ENCODE measurements at places on chromosomes 13 and 19.

- peak; percentile 77 for DNase-seq
These were observed 9.1 kb downstream of the MAST1 start for GRCh38 chr19:12847159-12848139.

DNA sequence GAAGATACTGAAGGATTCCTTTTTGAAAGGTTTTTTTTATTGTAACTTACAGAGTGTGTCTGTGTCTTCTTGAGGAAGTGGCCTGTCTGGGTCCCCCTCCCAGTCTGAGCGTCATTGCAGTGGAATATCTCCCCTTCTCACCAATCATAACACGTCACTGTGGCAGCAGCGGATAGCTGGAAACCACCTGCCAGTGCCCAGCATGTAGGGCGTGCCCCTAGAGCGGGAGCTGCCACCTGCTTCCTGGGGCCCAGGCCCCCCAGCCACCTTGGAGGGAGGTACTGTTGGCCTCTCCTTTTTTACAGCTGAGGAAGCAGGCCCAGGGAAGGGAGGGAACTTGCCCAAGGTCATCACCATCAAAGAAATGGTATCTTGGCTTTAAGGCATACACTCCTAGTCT is 4.6 kb upstream of the DNM2 start:
- no peak for DNase-seq

DNA sequence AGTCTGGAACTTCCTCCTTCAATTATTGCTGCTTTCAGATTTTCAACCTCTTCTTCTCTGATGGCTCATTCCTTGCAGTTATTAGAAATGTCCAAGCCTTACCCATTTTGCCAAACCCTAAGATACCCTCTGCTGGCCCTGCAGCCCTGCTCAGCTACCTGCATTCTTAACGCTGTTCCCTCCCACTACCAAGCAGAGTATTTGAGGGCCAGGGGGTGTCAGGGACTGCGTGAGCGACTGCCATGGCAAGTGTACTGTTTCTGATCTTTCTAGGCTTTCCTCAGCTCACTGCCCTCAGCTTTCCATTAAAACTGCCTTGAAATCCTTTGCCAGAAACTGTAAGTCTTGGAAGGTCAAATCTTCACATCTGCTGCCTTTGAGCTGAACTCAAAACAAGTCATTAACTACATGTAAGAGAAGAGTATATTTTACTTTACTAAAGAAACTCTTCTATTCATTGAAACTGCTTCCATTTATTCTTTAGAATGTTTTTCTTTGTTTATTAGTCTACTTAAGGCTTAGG is 41.0 kb downstream of the HS6ST3 start:
- DNase-seq = no peak

GRCh38 chr19:6364353-6364752 is 3.0 kb downstream of the CLPP start:
- no peak for DNase-seq

DNA sequence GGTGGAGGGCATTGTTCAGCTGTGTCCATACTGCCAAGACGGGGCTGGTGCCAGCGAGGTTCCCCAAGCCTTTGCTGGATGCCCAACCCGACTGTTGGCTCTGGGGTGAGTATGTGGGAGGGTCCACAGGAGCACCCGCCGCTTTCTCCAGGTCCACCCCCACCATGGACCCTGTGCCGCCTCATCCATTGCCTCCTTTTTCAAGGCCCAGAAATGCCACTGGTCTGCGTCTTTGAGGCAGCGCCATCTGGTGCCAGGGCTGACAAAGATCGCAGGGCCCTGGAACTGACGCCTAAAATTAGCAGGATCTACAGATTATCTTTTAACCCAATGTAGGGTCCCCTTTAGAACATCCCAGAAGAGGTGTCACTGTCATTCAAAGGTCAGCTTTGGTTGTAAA is 34.6 kb downstream of the NFIX start:
- no peak for DNase-seq

GRCh38 chr19:3458229-3459088 is 21.9 kb downstream of the SMIM24 start:
- DNase-seq = no peak

- no peak for DNase-seq
These were observed 363.8 kb upstream of the PCDH20 start for GRCh38 chr13:61779456-61779855.

- DNase-seq = no peak
These were observed 6.2 kb downstream of the EFNA2 start for GRCh38 chr19:1291761-1292418.

DNA sequence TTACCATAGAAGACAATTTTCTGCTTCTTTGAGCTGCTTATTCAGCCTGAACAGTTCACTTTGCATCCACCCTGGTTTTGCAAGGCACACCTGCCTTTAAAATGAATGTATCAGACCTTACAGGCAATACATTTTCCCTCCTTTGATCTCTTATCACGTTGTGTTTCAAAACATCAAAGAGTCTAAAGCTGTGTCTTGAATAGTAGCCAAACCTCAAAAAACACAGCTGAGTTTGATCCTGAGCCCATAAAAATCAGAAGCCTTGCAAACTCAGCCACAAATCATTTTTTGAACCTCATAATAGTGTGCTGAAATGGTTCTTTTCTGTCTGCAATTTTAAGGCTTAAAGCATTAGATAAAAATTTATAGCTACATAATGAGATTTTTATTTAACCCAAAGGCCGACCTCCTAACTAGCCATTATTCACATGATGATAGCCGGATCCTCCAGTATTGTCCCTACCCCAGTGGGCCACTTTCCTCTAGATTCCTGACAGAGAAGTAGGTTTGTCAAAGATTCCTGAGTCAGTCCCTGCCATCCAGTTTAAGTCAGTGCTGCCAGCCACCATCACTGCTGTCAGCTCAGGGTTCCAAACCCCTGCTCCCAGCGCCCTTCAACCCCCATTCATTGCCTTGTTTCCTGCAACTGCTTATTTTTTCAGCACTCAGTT is 71.8 kb downstream of the CAB39L start:
- no peak for DNase-seq

- DNase-seq = no peak
These were observed 518.3 kb downstream of the GPC6 start for GRCh38 chr13:93744886-93745285.

- DNase-seq = no peak
These were observed 1.8 kb downstream of the ETHE1 start for GRCh38 chr19:43524922-43525835.

All from activated CD8-positive, alpha-beta memory T cell treated with anti-CD3 and anti-CD28 coated beads for 1 hour (primary cell).